ENCODE measurements at places on chromosomes 13 and 19.

DNA sequence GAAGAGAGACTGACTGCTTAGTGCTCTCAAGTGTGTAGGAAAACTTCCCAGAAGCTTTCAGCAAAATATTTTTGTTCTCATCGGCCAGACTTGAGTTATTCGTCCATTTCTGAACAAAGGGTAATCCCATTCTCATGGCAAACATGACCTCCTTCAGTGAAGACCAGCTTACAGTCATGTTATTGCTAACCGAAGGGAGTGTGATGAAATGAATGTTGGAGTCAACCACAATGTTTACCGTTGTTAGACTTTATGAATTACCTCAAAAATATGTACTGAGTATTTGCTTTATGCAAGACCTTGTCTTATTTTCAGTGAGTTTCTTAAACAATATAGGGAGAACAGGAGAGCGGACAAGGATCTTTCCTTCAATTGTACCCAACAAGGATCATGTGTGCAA is 228.6 kb downstream of the LMO7 start:
- no peak for DNase-seq

- no peak for DNase-seq
These were observed 75.5 kb downstream of the SOX1 start for GRCh38 chr13:112142401-112142930.

DNA sequence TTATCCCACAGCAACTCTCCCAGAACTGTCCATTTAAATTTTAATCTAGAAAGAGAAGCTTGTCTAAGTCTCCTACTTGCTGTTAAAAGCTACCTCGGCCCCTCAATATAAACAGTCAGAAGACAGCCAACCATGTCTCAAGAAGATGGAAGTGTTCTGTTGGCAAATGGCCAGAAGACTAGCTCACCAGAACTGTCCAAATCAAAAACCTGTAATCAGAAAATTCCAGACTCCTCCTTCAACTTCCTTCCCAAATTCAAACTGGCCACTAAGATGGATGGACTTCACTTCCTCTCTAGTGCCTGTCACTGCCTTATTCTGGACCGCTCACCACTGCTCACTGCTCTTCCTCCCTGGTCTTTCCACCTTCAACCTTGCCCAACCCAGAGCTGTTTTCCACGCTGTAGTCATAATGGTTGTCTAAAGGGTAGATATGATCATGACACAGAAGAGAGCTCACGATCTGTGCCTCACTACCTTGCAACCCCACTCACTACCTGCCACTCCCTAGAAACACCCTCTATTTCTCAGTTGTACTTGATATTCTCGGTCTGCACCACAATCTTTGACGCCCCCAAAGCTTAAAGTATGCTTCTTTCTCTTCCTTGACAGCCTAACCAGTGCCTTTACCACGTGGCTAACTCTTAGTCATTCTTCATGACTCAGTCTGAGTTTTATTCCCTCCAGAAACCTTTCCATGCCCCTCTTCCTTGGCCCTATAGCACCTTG is 9.2 kb downstream of the FGF14 start:
- DNase-seq = no peak

DNA sequence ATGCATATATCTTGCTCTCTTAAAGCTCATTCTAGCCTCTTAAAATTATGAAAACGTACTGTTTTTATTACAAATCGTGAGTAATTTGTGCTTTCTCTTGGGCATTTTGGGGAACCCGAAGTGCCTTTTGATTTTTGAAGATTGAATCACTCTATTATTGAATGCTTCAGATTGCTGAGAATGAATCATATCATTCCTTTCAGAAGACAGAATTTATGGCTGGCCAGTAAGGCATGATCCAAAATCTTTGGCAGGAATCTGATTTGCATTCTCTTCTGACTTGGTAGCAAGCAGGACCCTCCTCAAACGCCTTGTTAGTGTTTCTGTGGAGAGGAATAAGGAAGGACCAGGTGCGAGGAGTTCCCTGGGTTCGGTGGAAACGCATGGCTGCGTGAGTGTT is 49.5 kb downstream of the STARD13 start:
- no peak for DNase-seq

DNA sequence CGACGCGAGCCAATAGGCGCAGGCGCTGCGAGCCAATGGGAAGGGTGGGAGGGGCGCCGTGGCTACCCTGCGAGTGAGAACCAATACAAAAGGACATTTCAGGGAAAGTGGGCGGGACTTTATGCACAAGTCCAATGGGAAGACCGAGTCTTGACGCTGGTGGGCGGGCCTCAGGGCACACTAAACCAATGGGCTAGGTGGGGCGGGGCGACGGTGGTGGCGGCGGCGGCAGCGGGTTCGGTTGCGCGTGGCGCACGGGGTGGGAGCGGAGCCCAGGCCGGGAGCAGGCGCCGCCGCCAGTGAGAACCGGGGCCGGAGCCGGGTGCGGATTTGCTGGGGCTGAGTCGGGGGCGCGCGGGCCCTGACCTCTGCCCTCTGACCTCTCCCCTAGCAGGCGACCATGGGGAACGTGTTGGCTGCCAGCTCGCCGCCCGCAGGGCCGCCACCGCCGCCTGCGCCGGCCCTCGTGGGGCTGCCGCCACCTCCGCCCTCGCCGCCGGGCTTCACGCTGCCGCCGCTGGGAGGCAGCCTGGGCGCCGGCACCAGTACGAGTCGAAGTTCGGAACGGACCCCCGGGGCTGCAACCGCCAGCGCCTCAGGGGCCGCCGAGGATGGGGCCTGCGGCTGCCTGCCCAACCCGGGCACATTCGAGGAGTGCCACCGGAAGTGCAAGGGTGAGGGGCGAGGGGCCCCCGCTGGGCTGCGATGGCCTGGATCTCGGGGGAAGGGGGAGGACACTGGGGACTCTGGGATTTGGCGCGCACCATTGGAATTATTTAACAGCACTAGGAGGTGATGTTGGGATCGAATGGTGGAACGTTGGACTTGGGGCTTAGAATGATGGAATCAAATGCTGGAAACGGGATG is at the start of gene TOMM40:
Gene TOMM40 (plus strand): TSS at position 239 of the 867 bp plus-strand sequence. CDS start 162 bp downstream, at position 401.
- peak; percentile 100 for DNase-seq

DNA sequence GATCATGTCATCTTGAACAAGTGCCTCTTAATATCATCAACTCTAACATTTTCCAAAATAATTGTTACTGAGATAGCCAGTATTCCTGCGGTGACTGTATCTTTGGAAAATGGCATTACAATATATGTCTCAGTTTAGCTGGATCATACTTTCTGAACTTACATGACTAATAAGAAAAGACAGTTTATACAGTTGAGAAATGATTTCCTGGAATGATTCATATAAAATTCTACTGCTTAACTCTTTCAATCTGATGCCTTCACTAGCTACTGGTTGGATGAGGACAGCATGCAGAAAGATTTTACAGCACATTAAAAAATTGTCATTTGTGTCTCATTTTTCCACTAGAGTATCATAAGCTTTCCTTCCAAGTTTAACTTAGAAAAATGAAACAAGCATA is 302.1 kb downstream of the PCDH17 start:
- DNase-seq = no peak

Data from CD4-positive, alpha-beta T cell treated with Interleukin-6 at 100 ng/mL for 8 hours (primary cell).